ENCODE measurements at places on chromosomes 12 and 14.
A peak's percentile ranks its signal among the peaks of the same experiment; 100 is the strongest.

GRCh38 chr14:93923626-93924025, 3.5 kb upstream of the FAM181A start:
- no peak for DNase-seq

DNA sequence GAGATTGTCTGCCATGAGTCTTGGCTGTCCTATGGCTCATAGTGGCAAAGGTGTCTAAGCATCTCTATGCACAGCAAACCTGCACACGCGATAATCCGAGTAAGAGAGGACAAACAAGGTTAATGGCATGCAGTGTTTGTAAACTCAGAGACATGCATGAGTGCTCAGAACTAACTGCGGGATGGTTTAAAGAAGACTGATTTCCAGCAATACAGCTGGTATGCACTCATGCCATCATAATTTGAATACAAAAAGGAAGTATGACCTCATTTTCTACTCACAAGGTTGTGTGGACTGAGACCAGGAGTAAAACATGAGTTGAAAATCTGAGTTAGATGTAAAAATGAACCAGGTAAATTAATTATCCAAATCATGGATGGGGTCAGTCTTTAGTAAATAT, 16.6 kb upstream of the TCP11L2 start:
- DNase-seq: no peak

DNA sequence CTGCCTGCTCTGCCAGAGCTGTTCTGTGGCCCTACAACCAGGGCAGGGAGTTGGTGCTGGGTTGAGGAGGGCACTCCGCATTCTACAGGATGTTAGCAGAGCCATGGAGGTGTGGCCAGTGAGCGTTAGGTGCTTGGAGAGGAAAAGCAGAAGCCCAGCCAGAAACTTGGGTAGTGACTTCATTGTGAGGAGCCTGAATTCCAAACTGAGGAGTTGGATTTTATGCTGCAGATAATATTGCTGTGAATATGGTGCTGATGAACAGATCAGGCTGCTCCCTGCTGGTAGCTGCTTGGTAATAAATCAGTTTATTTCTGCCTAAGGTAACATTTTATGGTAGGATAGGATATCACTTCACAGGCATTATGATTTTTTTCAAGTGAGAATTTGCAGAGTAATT, 7.1 kb upstream of the CCDC175 start:
- DNase-seq: no peak

DNA sequence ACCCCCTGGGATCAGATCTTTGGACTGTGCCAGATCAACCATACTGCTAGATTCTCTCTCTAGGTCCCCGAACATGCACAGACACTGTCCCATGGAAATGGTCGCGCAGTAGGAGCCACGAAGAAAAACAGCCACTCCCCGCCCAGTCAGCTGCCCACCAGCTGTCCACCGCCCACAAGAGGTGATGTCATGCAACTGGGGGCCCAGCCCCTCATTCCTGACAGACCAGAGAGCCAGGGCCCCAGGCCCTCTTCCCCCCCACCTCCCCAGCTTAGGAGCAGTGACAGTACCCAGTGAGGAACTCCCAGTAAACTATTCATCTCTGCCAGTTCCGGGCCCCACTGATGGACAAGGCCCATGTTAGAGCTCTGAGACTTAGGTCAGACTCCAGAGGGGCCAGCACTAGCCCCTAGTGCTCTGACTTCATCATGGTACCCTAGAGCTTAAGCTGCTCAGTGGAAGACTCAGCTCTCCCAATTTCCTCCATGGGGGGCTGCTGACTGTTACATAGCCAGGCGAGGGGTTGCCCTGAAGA, 3.7 kb upstream of the TAMALIN start:
- DNase-seq: no peak

DNA sequence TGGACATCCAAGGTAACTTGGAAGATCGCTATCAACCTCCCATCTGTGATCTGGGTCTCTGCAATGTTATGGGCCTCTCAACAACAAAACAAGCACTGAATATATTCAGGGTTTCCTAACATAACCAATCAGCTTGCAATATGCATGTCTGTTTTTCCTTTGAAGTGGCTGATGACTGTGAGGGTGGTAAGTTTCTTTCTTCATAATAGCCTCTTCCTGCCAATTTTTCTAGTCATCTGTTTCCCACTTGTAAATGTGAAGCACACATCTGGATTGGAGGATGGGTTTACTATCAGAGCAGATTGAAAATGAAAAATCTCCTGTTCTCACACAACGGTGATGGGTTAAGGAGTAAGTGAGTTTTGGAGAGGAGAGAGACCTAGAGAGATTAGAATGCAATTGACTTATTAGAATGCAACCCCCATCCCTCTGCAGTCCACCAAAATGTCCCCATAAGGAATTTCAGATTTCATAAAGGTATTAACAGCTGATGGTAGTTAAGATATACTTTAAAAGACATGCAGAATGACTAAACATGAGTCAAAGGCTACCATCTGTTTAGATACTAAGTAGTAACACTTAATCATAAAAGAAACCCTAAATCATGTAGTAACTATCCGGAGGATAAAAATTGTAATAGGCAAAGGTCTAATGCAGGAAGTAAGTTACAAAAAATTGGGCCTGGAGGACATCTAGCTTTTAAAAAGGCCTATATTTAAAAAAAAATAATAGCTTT, 58.4 kb upstream of the SAV1 start:
- DNase-seq: no peak

DNA sequence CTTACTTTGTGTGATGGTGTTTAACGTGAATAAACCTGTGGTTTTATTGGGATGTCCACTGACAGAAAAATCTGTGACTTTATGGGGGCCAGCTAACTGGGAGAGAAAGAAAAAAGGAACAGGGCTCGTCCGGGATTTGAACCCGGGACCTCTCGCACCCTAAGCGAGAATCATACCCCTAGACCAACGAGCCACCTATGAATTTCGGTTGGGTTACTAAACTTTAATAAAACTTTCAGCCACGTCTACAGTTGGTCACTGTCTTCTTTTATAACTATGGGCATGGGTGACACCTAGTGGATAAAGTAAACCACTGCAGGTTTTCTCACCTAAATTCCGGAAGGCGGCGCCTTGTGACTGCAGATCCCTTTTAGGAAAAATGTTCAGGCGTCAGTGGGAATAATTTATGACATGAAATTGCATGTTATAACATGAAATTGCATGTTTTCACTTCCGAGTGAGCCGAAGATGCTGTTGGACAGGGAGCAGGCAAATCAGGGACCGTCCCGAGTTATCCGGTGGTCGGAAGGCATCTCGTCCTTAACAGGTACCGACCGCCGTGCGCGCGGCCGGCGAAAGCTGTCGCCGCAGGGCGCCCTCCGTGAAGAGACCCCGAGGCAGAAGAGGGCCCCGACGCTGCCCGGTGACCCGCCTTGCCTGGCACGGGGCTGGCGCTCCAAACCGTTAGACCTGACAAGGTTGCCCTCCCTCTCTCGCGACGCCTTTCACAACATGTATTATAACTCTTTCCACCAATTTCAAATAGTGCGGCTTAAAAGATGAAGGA, 18.2 kb upstream of the RNASE12 start:
- peak; percentile 62 for DNase-seq

- no peak for DNase-seq
These were observed 10.9 kb downstream of the SMARCC2 start for GRCh38 chr12:56178347-56178746.
